ENCODE measurements at places on chromosomes 4 and X.

- DNase-seq, result no peak
These were observed 297.5 kb downstream of the DCTD start for GRCh38 chr4:182619660-182620059.

DNA sequence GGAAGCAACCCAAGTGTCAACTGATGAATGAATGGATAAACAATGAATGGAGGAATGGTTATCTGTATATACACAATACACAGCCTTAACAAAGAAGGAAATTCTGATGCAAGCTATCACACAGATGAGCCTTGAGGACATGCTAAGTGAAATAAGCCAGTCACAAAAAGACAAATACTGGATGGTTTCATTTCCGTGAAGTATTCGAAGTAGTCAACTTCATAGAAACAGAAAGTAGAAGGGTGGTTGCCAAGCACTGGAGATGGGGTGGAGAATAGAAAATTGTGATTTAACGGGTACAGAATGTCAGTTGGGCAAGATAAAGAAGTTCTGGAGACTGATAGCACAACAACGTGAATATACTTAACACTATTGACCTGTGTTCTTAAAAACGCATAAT lies 28.2 kb downstream of the CENPU start:
- no peak for DNase-seq

DNA sequence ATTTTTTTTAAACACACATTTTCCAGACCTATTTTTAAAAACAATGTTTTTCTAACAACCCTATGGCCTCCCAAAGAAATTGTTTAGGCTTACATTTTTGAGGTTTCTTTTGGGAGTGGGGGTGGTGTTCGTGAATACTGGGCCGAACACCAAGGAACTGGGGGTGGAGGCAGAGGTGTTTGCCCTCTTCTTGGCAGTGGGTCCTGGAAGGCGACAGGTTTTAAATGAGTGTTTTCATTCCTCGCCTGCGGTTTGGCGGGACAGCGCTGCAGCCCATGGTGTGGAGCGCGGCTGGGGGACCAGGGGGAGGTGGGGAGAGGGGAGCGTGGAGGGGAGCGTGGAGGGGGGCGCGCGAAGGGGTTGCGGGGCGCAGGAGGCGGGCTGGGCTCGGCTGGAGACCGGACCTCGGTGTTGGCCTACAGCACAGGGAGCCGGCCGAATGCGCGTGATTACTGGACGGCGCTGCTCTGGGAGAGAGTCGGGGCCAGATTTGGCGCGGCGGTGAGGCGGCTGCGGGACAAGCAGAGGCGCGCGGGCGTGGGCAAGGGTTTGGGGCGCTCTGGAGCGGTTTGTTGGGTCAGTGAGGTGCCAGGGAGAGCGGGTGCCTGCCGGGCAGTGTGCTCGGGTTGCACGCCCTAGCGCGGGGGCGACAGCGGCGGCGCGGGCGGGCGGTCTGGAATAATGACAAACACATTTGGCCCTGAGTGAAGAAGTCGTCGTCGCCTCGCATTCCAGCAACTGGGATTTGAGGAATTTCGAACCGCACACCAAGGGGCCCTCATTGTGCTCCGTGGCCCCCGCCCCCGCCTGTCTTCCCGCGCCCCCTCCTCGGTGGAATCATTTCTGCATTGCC lies 764 bp downstream of the PDGFRA start:
- no peak for DNase-seq

DNA sequence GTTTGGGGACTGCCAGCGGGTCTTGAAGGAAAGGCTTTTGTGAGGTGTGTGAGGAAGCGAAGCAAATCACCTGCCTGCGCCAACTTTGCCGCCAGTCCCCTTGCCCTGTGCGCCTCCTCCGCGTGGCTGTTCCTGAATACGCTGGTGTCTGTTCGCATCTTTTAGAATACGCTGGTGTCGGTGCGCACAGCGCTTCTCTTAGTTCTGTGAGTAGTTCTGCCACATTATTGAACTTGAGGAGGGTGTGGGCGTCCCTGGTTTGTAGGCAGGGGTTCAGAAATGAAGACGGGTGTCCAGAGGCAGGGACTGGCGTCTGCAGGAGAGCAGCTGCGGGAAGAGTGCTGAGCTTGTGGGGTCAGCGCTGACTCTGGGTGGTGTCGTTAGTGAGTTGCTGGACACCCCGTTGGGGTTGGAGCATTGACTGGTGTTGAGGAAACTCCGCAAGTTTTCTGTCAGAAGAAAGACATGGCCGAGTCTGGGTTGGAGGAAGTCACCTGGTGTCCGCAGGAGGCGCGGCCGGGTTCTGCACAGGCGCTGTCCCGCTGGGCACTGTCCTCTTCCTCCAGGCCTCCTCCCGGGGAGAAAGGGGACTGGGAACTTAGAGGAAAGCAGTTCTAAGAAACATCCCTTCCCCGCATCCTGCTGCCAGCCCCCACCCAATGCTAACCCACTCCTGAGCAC lies 930 bp downstream of the ZNF718 start:
- DNase-seq, result peak; percentile 52

DNA sequence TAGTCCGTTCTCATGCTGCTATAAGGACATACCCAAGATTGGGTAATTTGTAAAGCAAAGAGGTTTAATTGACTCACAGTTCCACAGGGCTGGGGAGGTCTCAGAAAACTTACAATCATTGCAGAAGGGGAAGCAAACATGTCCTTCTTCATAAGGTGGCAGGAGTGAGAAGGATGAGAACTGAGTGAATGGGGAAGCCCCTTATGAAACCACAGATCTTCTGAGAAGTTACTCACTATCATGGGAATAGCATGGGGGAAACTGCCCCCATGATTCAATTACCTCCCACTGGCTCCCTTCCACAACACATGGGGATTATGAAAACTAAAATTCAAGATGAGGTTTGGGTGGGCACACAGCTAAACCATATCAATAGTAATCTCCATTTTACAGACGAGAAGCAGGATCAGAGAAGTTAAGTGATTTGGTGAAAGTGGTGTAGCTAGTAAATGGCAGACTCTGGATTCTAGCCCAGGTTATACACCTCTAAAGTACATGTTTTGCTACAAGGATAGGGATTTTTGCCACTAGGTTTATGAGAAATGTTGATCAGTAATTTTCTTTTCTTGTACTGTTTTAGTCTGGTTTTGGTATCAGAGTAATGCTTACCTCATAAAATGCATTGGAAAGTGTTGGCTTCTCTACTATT lies 47.3 kb upstream of the C1GALT1C1 start:
- DNase-seq, result no peak

DNA sequence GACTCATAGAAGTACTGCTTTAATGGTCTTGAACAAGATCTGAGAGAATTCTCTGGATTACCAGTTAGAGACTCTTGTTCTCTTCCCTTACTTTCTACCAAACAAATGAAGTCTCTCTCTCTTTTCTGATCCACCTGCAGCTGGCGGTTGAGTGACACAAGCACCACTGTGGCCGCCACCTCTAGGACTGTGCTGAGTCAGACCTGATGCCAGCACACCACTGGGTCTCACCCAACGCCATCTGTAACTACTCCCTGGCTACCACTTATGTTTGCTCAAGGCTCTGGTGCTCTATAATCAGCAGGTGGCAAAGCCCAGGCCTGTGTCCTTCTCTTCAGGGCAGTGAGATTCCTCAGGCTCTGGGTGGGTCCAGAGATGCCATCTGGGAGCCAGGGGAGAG lies 1173.5 kb downstream of the RPA4 start:
- no peak for DNase-seq

DNA sequence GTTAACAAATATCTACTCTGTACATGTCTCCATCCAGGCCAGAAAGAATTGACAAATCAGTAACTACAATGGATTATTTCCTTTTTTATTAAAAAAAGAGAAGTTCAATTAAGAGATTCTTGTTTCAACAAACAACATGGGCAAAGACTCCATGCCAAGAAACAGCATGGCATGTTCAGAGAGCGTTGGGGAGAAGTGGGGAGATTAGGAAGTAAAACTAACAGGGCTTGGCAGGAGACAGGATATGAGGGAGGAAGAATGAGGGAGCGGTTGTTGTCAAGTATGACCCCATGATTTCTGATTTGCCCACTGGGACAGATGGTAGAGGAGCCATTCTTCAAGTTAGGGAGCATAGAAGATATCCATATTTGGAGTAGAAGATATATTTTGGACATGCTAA lies 128.4 kb downstream of the RNF150 start:
- no peak for DNase-seq

GRCh38 chrX:53990171-53990570 lies 54.1 kb downstream of the PHF8 start:
- DNase-seq, result no peak

DNA sequence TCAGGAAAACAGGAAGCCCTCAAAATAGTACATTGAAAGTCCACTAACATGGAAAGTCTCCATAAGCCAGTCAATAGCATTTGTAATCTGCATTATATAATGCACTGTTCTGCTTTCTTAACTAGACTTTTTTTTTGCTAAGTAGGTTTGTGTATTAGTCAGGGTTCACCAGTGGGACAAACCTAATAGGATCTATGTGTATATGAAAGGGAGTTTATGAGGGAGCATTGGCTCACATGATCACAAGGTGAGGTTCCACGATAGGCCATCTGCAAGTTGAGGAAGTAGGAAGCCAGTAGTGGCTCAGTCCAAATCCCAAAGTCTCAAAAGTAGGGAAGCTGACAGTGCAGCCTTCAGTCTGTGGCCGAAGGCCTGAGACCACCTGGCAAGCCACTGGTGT lies 116.0 kb downstream of the MXRA5 start:
- no peak for DNase-seq

GRCh38 chr4:59086410-59086809 lies 1976.2 kb upstream of the IGFBP7 start:
- DNase-seq, result no peak

- DNase-seq, result no peak
These were observed 33.6 kb upstream of the TAPT1 start for GRCh38 chr4:16259889-16260246.

DNA sequence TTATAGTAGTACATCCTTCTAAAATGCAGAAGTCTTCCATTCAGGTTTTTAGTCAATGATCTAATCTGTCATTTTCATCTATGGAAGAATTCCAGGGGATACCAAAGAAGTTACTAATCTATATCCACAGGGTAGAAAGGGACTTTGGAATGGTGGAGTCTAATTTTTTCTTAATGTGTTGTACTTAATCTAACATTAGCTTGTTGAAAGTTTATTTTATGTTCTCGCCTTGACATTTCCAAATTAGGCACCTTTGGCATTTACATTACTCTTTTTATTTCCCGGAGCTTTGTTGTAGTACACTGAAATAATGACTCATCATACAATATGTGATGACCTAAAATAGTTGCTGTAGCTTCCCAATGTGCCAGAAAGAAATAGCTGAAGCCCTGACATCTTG lies 91.5 kb downstream of the HTR2C start:
- no peak for DNase-seq

DNA sequence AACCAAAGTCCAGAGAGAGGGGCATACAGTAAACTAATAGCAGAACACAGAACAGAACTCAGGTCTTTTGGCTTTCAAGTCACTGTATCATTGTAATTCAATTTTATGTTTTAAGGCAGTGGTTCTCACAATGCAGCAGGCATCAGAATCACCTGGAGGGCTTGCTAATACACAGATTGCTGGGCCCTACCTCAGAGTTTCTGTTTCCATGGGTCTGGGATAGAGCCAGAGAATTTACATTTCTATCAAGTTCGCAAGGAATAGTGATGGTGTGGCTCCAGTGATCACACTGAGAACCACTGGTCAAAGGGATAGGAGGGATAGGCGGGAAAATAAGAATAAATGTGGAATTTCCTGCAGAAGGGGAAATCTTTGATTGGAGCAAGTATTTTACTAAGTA lies 36.7 kb downstream of the LANCL3 start:
- DNase-seq, result no peak

- no peak for DNase-seq
These were observed 26.2 kb upstream of the SCRG1 start for GRCh38 chr4:173424899-173425805.

DNA sequence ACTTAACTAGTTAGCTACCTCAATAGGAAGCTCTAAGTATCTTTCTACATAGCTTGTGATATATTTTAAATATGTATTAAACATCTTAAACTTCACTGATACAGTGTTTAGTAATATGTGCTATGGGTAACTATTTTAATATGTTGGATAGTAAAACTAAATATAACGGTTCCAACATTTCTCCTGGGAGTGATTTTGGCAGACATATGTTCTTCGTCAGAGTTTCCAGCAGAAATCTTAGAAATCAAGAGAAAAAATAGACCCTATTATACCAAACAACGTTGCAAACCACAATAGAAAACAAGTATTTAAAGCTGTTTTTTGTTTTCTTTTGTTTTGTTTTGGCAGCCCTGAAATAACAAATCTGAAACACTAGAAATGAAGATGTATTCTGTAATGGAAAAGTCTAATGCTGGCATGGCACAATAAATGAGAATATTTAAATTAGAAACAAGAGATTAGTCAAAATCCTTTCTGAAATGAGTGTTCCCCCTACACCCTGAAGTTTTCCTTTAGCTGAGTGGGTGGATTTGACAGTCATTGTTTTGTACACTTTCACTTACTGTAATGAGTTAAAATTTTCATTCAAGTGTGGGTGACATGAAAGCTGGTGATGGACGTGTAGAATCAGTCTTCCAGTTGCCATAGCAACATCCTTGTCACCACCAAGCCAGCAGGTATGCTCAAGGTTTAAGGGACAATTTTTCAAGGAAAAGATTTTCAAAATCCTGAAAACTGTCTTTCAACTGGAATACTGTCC lies 233.5 kb downstream of the SCFD2 start:
- no peak for DNase-seq

DNA sequence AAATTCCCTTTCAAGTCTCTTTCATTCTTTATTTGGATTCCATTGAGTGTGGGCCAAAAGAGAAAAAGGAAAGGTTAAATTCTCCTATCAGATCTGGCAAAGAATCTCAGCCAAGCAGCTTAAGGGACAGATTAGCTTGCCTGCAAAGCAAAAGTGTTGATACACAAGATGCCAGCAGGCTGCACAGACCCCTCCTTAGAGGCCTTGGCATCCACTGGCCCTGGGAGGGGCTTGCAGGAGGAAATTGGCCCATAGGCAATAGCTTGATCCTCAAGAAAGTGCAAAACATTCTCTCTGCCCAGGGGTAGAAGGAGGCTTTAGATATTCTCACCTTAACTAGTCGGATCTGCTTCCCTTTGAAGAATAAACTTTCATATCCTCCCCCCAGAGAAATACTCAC lies 300.4 kb upstream of the CPEB2 start:
- DNase-seq, result no peak

DNA sequence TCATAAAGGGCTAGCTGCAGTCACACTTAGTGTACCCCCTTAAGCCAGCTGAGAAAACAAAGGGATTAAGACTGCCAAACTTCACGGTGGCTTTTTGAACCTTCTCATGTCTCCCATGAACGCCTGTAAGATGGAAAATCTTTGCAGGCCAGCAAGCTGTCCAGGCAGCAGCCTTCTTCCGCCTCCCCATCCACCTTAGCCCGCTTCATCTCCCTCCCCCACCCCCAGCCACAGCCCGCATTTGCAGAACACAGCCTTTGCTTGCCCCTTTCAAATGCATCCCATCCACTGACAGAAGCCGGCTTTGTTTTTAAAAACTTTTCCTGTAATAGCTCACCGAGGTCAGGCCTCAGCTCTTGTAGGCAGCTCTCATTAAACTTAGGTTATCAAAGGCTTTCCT lies 113.8 kb upstream of the FAM9B start:
- no peak for DNase-seq

GRCh38 chr4:141727420-141727819 lies 91.0 kb downstream of the IL15 start:
- no peak for DNase-seq
